ENCODE measurements at places on chromosomes 5 and 9.

GRCh38 chr5:9468060-9468388 lies 77.9 kb downstream of the SEMA5A start:
- DNase-seq, result no peak

- no peak for DNase-seq
Observed at GRCh38 chr5:52784737-52785136, 3.0 kb upstream of the ITGA1 start.

- no peak for DNase-seq
Observed at GRCh38 chr9:76223749-76224340, 170.4 kb downstream of the RFK start.

- no peak for DNase-seq
Observed at GRCh38 chr9:119298076-119298853, 71.0 kb downstream of the BRINP1 start.

DNA sequence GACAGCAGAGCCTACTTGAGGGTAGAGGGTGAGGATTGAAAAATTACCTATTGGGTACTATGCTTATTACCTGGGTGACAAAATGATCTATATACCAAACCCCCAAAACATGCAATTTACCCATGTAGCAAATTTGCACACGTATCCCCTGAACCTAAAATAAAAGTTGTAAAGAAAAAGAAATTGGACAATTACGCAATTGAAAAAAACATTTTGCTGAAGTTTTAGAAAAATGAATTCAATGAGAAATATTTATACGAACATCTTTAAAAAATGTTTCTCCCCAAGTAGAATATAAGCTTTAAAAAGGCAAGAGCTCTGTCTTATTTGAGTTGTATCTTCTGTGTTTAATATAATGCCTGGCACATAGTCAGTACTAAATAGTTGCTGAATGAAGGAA lies 30.3 kb upstream of the TRAF1 start:
- DNase-seq, result no peak

DNA sequence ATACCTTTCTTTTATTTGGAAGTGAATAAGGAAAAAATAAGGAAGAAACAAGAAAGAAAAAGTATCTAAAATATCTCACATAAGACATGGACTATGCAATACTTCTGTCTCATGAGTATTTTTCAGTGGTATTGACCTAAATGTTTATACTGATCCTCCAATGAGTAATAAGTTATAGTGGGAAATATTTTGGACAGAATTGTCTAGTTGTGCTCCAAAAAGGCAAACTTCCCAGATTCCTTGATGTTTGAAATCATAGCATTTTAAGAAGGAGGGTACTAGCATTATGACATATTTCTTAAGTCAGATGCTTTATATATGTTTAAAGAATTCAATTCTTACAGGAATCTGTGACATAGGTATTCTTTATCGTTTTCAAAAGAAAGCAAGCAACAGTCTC lies 34.5 kb upstream of the BASP1 start:
- DNase-seq, result no peak

DNA sequence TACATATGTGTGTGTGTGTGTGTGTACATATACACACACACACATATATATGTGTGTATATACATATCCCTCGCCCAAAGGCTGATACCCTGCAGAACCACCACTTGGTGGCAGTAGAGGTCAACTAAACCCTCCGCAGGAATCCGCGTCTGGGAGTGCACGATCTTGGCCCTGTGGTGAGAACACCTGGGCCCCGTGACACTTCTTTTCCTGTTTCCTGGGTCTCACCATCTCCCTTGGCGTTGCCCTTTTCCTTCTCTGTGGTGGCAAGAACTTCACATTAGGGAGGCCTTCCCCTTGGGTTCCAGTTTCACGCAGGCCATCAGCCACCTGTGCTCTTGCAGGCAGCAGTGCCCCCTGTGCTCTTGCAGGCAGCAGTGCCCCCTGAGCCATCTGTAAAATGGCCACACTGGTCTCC lies 8.2 kb downstream of the IL9 start:
- peak; percentile 73 for DNase-seq

DNA sequence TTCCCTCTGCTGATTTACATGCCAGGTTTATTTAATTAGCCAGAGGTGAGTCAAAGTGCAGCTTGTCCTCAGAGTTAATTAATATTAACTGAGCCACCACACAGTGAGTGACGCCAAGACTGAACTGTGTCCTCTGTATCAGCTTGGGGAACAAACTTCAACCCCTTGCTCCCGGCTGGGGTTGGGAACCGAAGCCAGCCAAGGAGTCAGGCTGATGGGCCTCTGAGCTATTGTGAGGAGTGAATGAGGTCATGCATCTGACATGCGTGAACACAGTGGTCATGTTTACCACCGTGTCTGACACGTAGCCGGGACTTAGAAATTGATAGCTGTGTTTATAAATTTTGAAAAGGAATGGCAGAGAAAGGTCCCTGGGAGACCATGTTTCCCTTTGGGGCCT lies 17.1 kb downstream of the IGIP start:
- no peak for DNase-seq

DNA sequence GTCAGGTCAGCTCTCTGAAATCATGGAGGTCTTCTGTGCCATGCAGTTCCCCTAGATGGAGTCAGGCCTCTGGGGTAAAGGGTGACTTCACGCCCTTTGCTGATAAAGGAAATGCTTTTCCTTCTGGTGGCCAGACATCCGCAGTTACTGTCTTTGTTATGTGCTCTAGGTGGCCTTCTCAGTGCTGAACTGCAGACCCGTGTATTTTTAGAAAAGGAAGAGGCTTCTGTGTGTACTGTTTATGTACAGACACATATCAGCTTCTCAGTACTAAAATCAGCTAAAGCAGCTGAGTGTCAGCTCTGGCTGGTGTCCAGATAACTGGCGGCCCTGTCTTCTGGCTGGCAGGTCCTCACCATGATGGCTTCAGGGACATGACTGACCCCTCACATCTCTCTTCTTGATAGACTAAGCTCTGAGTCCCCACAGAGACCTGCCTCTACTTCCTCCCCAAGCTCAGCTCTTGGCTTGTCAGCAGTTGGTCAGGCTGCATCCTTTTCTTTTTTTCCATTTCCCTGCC lies 75.3 kb downstream of the ARHGAP26 start:
- DNase-seq, result no peak

DNA sequence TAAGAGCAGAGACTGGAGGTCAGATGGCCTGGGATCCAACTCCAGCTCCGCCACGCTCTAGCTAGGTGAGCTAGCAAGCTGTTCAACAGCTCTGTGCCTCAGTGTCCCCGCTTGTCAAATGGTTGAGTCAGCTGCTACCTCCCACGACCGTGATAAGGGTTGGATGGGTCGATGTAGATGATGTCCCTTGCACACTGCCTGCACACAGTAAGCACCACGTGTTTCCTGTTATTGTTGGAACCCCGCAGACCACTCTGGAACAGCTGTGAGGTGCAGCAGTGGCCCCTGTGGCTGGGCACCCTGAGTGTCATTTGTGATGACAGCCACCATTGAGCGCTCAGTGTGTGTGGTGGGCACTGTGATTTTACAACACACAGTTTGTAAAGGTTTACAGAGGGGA lies 54.0 kb upstream of the CTSL start:
- no peak for DNase-seq

GRCh38 chr5:38384396-38384795 lies 126.0 kb downstream of the EGFLAM start:
- DNase-seq, result no peak

DNA sequence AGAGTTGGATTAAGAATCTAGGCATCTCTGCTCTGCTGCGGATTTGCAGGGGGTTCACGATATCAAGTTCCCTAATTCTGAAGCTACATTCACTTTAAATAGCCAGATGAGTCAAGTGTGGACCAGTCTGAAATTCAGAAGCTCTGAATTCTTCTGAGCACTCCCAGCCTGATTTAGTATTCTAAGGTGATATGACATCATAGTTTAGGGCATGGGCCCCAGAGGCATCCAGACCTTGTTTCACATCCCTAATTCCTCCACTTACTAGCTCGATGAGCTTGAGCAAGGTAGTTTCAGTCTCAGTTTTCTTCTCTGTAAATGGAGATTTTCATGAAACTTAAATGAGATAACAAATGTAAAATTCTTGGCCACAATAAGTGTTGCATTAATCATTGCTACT lies 65.2 kb downstream of the TMEM167A start:
- DNase-seq, result no peak

DNA sequence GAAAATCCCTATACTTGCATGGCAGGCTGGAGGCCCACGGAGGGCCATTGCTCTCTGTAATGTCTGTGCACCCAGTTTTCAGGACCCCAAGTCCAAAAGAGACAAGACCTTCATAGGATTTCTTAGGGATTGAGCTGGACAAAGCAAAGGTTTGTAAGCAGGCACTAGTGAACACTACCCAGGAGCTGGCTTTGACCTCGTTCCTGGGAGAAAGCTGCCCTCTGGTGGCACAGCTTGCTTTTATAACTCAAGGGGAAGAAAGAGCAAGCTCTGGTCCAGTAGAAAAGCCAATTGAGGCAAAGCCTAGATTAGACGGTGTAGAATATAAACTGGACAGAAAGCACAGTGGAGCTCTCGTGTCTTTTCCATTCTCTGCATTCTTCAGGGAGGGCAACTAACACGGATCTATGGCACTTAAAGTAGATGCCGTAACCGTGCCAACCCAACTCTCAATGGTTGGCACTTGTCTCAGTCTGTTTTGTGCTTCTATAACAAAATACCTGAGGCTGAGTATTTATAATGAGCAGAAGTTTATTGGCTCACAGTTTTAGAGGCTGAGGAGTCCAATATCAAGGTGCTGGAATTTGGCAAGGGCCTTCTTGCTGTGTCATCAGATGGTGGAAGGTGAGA lies 7.9 kb downstream of the GABRP start:
- DNase-seq, result peak; percentile 68

- DNase-seq, result peak; percentile 85
Observed at GRCh38 chr5:173581408-173582215, 34.8 kb downstream of the BOD1 start.

DNA sequence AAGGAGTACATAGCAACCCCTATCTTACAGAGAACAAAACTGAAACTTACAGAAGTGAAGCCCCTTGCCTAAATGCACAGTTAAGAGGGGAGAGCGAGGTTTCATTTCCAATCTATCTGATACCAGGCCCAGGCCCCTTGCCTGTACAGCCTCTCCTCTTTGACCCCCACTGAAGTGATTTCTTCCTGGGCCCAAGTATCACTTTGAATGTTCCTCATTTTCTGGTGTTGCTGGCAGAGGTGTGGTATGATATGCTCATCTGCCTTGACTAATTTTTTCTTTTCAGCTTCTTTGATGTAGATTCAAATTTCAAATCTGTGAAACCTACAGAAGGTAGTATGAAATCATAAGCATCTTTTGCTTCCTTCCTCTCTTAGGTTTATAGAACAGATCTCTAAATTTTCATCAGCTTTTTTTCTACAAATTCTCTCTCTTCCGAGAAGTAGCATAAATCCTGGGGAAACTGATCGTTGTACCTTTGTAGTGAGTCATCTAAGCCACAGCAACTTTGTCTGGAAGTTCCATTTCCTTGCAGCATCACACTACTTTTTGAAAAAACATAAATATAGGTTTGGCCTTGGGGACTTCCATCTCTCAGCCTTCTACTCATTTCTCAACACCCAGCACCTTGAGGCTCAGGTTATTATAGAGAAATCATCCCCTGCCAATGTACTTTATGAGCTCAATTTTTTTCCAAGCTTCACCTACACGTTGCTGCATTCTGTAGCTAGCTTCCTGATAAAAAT lies 402.4 kb upstream of the PTGER4 start:
- DNase-seq, result no peak

DNA sequence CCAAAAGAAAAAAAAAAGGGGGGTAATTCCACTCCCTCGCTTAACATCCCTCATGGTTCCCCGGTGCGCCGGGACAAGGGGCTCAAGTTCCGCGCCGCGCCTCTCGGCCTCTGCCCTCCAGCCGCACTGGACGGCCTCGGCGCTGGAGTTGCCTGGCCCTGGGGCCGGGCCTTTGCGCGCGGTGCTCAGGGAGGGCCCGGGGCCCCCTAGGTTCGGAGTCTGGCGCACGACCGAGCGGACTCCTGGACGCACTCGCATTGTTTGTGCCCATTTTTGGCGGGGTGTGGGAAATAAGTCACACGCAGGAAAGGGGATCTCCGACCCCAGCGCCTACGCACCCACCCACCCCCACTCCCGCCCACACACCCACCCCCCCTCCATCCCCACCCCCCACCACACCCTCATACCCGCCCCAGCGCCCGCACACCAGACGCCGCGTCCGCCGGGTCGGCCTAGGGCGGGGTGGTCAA lies 381 bp downstream of the MED22 start:
- peak; percentile 59 for DNase-seq

- DNase-seq, result no peak
Observed at GRCh38 chr5:32802764-32803163, 91.6 kb downstream of the NPR3 start.

DNA sequence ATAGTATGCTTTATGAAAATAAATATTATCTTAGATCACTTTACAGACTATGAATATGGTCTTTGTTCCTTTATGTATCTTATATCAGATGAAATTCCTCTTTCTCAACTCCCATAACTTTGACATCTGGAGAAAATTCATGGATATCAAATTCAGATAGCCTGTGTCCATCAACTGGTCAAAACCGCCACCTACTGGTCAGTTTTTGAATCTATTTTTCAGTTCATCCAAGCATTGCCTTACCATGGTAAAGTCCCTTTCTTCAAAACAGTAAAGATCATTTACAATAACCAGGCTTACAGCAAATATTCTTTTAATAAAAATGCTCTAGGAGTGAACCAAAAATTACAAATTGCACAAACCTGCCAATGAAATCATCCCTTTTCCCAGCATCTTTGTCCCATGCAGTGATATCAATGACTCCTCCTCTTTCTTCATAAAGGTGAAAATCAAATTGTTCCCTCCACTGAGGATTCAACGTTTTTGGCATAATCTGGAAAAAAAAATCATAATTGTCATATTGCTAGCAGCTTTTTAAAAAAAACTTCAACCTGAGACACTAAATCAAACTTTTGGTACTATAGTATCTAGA lies 290.5 kb downstream of the SLF1 start:
- peak; percentile 18 for DNase-seq

- DNase-seq, result no peak
Observed at GRCh38 chr5:71873191-71873591, 154.1 kb downstream of the CARTPT start.

- DNase-seq, result no peak
Observed at GRCh38 chr9:92100237-92100911, 14.8 kb downstream of the SPTLC1 start.

- no peak for DNase-seq
Observed at GRCh38 chr5:169832304-169832703, 148.0 kb downstream of the INSYN2B start.

DNA sequence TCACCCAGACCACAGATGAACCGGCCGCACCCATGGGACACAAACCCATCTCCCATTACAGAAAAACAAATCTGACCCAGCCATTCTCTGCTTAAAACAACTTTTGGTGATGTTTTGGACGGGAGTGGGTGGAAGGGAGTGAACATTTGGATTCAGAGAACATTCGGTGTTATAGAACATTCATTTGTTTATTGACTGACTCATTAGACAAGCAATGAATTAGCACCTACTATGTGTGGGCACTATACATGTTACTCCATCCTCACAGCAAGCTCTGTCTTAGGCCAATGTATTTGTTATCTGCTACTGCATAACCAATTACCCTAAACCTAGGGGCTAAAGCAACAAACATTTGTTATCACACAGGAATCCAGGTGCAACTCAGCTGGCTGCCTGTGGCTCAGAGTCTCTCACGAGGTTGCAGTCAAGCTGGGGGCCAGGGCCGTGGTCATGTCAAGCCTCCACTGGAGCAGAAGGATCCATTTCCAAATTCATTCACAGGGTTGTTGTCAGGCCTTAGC lies 5.1 kb upstream of the ERGIC1 start:
- DNase-seq, result no peak
